ENCODE measurements at places on chromosomes 13 and 19.

- no peak for DNase-seq
Observed at GRCh38 chr19:33613620-33614000, 8.1 kb upstream of the CHST8 start.

DNA sequence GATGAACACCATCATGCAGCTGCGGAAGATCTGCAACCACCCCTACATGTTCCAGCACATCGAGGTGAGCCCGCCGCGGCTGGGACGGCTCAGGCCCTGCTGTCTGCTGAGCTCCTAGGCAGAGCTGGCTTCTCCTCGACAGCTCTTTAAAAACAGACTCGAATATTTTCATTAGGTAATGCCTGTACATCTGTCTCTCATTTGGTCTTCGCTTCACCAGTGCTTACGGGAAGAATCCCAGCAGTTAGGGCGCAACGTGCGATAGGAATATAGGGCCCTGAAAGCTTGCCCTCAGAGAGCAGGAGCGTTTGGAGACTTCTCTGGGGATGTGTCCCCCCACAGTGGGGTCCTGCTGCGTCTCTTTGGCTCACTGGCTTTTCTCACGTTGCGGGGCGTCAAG is 63.8 kb upstream of the LDLR start:
- DNase-seq: no peak

DNA sequence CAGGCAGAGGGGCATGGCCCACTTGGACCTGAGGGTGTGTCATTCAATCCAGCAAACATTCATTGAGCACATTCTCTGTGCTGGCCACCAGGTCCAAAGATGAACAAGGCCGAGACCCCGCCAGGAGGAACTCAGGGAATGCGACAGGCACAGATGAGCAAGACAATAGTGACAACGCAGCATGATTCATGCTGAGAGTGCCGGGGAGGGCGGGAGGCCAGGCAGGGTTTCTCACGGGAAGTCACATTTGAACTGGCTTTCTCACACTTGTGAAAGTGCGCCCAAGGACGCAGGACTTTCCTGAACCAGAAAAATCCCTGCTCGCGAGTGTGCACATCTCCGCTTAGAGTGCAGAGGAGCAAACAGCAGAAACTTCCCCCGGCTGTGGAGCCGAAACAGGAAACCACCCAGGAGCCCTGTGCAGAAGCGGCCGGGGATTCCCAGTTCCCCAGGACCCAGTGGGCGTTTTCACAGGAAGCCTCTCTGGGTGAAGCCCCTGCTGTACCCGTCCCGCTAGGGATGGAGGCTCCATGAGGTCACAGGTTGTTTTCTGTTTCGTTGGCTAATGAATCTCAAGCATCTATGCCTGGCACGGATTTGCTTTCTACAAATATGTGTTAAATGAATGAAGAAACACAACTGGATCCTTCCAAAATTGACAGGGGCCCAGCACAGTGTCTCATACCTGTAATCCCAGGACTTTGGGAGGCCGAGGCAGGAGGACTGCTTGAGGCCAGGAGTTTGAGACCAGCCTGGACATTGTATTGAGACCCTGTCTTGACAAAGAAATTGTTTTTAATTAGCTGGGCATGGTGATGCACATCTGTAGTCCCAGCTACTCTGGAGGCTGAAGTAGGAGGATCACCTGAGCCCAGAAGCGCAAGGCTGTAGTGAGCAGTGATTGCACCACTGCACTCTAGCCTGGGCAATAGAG is 68.4 kb upstream of the TM9SF2 start:
- no peak for DNase-seq

GRCh38 chr13:98930151-98930591 is 47.7 kb downstream of the DOCK9 start:
- DNase-seq: peak; percentile 35

DNA sequence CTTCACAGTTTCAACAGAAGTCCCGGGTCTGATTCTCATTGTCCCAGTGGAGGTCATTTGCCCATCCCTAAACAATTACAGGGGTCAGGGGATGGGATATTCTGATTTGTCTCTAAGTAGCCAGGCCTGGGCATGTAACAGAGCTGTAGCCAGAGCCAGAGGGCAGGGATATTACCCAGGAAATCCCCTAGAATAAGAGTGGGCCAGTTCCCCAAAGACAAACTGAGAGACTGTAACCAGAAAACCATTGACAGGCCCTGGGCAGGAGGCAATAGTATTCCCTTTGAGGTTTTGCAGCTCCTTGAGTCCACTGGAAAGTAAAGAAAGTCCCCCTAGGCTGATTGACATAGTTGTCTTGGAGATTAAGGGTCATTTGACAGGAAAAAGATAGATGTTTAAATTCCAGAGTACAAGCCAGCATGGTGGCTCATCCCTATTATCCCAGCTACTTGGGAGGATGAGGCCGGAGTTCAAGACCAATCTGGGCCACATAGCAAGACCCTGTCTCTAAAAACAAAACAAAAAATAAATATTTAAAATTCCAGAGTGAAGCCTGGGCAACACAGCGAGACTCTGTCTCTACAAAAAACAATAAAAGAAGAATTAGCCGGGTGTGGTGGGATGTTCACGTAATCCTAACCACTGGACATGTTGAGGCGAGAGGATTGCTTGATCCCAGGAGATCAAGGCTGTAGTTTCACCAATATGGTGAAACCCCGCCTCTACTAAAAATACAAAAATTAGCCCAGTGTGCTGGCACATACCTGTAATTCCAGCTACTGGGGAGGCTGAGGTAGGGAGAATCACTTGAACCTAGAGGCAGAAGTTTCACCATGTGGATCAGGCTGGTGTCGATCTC is 1.9 kb upstream of the SDHAF1 start:
- DNase-seq: no peak

DNA sequence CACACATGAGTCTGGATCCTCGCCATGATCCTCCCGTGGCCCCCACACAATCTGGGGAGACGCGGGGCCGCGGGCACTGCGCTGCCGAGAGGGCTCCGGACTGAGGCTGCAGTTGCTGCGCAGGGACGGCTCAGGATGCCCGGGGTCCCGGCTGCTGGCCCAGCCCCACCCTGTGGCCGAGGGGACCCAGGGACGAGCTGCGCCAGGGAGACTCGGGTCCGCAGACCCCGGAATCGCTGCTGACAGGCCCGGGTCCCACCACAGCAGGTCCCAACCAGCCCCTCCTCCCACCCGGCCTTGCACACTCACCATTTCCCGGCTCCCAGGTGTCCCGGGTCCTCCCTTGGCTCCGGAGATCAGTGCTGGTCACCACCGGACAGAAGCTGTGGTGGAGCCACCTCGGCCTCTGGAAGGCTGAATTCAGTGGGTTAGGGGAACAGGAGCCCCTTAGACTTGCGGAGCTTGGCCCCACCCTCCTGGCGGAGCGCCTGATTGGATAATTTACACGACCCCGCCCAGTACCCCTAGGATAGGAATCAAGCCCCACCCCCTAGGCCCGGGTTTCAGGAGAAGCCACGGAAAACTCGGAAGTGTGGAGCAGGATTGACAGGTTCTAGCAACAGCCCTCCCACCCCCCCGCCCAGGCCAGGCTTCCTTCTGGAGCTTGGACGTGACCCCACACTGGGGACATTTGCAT is 57.4 kb downstream of the ZNF44 start:
- no peak for DNase-seq

GRCh38 chr13:43136920-43137575 is 113.7 kb downstream of the DNAJC15 start:
- no peak for DNase-seq

GRCh38 chr19:13010992-13011652 is 15.8 kb downstream of the NFIX start:
- DNase-seq: no peak

GRCh38 chr19:29610574-29611271 is 4.6 kb downstream of the POP4 start:
- DNase-seq: peak; percentile 53

DNA sequence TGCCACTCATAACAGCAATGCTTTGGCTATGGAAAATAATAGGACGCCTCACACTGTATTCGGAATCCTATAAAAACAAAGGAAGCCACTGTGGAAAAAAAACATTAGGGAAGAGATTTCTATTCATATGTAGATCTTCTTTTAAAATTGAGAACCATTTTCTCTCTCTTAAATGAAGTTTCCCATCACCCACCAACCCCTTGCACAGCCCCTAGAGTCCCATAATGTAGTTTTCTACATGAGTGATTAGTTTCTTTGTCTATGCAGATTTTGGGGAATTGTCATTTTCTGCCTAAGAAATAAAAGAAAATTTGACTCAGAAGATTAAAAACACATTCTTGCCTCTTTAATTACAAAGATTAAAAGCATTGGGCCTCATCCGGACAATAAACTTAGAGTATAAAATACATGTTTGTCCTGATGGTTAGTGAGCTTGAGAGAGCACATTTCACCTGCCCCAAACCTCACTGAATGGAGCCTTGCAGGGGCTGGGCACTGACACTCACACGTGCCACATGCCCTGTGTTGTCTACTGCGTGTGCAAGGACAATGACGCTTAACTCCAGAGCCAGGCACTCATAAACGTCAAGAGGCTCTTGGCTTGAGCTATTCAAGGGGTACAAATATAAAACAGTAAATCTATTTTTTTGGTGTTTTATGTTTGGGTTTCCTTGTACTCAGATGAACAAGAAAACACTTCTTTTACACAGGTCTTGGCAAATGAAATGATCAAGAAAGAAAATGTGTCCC is 40.0 kb upstream of the KL start:
- no peak for DNase-seq

- DNase-seq: no peak
Observed at GRCh38 chr13:83716121-83716520, 166.2 kb downstream of the SLITRK1 start.

DNA sequence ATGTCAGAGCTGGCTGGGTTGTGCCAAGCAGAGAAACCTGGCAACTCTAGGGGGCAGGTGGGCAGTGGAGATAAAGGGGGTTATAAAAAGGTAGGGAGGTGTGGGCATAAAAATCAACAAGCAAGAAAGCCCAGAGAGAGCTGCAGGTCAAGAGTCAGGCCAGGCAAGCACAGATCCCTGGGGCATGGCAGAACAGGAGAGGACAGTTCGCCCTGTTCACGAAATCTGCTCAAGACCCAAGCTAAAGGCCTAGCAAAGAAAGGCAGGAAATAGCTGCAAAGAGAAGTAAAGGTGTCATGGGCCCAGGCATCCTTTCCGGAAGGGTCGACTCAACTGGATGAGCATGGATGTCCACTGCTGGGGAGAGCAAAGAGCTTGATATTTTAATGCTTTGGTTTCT is 3.4 kb downstream of the MBNL2 start:
- DNase-seq: no peak

DNA sequence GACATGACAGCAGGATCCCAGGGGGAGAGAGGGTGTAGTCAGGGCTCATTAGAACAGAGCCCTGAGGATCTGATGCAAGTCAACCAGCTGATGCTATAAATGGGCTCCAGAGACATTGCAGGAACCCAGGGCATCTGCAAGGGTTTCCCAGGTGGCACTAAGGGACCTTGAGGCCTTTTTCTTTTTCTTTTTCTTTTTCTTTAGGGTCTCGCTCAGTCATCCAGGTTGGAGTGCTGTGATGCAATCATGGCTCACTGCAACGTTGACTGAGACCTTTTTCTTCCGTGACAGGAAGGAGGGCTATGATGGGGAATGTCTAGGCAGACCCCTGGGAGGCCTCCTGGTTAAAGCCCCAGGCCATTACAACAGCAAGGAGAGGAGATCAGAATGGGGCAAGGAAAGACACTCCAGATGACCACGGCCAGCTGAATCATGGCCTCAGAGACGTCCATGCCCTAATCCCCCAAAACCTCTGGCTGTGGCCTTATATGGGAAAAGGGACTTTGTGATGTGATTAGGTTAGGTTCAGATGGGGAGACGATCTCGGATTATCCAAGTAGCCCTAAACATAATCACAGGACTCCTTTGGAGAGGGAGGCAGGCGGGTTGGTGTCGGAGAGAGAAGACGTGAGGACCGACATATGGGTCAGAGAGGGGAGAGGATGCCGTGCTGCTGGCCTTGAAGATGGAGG is 4.5 kb upstream of the FCGRT start:
- no peak for DNase-seq

GRCh38 chr19:39873385-39873784 is 27.2 kb upstream of the FBL start:
- DNase-seq: no peak

DNA sequence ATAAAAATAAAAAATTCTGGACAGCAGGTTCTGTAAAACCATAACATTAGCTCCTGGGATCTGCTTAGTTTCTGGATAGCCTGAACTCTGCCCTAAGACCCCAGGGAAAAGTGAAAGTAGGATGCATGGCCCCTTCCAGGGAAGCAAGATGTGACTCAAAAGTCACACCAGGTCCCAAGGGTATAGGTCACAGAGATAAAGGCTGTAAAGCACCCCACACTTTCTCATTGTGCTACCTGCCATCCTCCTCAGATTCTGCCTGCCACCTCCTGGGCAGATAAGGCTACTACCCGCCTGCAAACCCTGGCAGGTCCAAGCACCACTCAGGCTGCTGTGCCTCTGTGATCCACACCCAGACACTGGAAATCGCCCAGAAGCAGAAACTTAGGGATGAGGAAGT is 20.6 kb downstream of the FFAR2 start:
- peak; percentile 3 for DNase-seq

DNA sequence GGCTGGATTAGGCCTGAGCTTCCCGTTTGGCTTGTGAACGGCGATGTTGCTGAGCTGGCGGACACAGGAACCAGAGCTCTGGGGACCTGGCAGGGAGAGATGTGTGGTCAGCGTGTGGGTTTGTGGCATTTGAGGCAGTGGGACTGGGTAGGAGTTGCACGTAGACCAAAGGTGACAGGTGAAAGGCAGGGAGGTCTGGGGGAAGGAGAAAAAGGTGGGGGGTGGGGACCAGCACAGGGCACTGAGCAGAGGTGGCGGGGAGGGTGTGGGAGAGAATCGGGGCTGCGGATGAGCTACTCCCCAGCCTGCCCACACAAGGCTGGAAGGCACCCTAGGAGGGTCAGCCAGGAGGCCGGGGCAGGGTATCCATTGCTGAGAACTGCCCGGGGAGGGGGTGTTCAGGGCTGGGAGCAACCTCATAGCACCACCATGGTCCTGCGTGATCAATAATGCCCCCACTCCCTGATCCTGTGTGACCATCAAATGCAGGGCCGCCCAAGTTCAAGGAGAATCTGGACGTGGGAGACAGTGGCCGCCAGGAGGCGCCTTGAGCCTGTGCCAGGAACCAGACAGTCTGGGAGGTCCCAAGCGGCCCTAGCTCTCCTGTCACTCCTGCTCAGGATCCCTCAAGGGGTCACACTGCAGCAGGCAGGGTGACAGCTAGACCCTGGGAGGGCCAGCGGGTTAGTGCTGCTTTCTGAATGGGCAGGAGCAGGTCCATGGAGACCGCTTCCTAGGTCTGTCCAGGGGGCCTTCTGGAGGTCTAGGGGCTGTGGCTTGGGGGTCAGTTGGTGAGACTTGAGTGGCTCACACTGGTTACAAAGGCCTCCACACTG is 12.8 kb upstream of the SELENOW start:
- DNase-seq: peak; percentile 55

DNA sequence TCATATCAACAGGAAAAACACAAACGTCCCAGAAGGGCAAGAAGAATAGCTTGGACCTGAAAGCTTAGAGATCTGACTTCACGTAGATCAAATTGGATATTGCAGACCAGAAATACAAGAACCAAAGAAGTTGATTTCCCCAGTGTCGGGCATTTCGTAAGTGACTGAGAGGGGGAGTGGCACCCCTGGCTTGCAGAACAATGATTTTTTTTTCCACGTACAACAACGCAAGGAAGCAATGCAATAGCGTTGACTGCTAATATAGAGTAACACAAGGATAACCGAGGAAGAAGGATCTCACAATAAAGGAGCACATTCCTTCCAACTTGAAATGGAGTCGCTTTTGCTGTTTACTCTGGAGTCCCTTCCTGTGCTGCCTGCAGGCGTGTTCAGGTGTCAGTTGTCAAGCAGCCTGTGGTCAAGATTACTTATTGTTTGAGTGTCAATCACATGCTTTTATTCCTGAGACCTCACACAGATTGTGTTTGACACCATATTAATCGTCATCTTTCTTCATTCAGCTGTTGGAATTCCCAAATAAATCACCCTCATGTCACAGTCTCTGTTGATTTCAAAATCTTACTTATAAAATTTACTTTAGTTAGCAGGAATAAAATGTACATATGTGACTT is 139.4 kb downstream of the FREM2 start:
- no peak for DNase-seq

Measured in nucleus accumbens (tissue), 56 donors.